Hematopoietic multipotent progenitor cell (in vitro differentiated cells): ENCODE measurements at places on chromosomes 2 and 18. TPM values are rescaled to one million over a fixed set of nuclear protein-coding genes. Genes with fewer than 3 reads are reported as not detected.

The SP100 gene
- total RNA-seq: 45.8 TPM

The CROCC2 gene
- not detected for total RNA-seq

The ANKRD62 gene
- not detected for total RNA-seq

The SERPINB13 gene
- total RNA-seq: not detected

The MLPH gene
- 0.54 TPM for total RNA-seq
